ENCODE measurements at places on chromosomes 1 and 21.

DNA sequence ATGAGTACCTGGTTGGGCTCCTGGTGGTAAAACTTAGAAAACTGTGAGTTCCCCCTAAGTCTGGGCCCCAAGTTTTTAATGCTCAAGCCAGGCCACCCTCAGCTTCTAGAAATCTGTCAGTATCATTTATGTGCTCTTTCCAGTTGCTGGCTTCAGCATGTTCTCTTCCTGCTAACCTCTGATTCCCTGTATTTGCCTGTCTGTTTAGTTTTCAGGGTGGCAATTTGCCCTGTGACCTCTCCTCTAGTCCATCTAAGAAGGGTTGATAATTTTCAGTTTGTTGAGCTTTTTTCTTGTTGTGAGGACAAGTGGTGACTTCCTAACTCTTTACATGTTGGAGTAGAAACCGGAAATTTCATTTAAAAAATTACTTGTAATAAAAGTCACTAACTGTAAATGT, 16.0 kb upstream of the S100A10 start:
- DNase-seq: no peak

- no peak for DNase-seq
These were observed 33.2 kb upstream of the FOXD3 start for GRCh38 chr1:63289135-63289534.

DNA sequence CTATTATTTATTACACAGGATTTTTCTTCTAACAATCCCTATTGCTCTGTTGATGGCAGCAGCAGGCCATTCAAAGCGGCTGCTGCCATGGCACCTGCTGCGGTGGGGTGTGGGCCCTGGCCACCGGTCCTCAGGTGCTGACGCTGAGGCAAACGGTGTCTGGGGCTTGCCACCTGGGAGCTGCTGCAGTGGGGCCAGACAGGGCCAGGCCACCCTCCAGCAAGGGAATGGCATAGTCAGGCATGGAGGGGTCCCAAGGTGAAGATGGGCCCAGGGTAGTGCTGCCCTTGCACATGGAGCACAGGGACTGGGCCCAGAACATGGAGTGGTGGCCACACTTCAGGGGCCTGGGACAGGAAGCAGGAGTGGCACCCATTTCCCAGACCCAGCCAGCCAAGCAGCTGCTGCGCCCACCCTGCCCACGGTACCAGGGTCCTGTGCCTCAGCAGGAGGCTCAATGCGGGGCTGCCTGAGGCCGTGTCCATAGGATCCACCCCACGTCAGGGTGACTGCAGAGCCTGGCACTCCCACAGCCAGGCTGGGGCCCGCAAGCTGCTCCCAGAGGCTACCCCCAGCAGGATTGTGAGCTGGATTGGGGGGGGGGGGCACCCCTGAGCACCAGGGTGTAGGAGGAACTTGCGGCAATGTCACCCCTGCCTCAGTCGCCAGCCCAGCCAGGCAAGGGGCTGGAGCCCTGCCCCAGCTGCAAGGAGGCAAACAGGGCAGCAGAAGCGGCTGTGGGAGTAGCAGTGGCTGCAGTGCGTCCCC, 53.9 kb upstream of the KRTAP11-1 start:
- DNase-seq: no peak

DNA sequence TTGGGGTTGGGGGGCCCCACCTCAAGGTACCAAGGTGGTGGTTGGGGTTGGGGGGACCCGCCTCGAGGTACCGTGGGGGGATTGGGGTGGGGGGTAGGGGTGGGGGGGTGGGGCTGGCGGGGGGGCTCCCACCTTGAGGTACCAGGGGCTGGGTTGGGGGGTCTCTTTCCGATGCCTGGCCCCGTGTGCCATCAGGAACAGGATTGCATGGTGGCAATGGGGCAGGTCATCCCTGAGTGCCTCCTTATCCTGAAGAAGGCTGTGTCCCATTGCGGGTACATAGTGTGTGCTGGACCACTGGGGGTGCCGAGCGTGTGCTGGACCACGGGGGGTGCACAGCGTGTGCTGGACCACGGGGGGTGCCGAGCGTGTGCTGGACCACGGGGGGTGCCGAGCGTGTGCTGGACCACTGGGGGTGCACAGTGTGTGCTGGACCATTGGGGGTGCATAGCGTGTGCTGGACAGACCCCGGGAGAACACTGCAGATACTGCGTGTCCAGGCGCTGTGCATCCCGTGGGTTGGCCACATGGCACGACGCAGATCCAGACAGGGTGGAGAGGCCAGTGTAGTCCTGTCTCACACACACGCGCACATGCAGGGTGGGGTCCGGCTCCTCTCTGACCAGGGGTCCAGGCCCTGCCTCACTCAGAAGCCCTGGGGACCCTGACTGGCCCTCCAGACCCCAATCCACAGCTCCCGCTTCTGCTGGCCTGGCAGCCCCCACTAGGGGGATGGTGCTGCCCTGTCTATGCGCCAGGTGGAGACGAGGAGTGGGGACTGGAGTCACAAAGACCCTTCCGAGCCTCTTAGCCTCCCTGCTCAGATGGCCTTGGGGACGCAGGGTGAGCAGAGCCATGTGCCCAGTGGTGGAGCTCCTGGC, 4.2 kb downstream of the SCNN1D start:
- no peak for DNase-seq

DNA sequence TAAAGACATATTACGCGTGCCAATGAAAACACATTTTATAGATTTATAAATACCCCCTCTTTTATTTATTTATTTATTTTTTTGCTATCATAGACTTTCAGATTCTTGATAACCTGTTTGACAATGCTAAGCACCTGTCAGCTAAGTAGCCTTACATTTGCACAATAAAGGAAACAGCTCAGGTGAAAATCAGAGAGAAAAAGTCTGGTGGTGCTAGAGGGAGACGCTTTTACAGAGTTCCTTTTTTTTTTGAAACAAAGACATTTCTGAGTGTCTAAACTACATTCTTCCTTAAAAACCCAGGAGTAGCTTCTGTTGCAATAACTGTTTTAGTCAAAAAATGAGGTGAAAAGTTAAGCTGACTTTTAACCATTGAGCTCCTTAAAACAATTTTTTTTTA, 1611.6 kb downstream of the NCAM2 start:
- DNase-seq: no peak

GRCh38 chr1:92848201-92848600, 16.4 kb downstream of the RPL5 start:
- DNase-seq: no peak
